ENCODE measurements at places on chromosomes 1 and 21. TPM values are rescaled to one million over a fixed set of nuclear protein-coding genes. Genes with fewer than 3 reads are reported as not detected.

The TPTE gene
- total RNA-seq, result not detected

DNA sequence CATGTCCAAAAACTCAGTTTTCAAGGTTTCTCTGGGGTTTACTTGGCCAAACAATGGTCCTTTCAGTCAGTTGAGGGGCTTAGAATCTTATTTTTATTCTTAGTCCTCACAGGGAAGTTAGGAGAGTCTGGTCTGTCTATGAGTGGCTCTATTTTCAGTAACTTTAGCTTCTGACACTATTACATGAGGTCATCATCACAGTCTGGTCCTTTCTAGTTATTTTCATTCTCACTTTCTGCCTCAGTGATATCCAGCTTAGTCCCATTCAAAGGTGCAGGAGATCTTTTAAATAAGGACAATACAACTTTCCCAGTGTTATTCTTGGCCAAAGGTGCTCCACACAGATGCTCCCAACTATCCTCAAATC, 30.0 kb upstream of the FGGY start:
- no peak for DNase-seq

DNA sequence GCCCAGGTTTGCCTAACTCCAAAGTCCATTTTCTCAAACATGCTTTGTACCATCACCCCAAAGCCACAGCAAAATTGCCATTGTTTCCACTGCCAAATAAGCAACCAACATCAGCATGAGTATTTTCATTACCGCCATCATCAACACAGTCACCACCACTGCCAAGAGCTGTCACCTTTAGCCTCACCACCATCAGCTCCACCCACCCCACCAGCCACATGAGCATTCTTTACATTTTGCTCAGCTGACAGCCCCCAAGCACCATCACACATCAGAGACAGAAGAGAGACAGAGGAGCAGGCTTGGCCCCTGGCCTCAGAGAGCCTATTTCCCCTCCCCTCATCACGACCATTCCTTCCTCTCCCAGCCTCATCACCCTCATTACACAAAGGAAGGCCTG, 42.7 kb downstream of the TAS1R2 start:
- DNase-seq, result no peak

DNA sequence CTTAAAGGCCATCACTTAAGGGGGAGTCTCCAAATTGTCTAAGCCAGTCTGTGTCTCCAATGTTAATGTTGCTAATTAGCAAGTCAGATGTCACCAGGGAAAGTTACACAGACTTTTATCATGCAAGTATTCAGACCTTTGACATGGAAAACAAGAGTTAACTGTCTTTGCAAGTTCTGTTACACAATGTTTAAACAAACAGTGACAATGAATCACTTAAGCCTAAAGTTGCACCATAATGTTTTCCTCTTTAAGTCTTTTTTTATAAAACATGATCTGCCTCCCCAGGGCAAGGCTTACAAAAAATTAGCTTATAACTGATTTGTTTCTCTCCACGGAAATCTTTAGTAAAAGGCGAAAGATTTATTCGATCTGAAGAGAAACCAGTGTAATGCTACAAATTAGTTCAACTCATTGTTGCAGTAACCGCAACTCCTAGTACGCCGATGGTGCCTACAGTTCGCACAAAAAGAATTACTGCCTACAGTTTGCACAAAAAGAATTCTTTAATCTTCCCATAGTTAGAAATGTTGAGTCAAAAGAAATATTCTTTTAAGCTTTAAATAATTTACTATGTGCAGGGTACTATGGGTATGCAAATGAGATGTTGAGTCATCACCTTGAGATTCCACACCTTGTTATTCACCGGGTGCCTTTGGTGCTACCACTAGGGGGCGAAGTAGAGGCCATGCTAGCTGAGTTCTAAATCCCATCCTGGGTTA, 45.3 kb downstream of the HHAT start:
- no peak for DNase-seq

DNA sequence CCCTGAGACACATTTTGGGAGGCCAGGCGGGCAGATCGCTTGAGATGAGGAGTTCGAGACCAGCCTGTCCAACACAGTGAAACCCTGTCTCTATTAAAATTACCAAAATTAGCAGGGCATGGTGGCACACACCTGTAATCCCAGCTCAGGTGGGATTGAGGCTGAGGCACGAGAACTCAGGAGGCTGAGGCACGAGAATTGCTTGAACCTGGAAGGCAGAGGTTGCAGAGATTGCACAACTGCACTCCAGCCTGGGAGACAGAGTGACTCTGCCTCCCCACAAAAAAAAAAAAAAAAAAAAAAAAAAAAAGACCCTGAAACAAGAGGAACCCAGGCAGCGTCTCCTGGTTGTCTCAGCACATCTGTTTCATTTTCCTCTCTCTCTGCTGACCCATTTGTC, 24.2 kb downstream of the PGM1 start:
- DNase-seq, result no peak

DNA sequence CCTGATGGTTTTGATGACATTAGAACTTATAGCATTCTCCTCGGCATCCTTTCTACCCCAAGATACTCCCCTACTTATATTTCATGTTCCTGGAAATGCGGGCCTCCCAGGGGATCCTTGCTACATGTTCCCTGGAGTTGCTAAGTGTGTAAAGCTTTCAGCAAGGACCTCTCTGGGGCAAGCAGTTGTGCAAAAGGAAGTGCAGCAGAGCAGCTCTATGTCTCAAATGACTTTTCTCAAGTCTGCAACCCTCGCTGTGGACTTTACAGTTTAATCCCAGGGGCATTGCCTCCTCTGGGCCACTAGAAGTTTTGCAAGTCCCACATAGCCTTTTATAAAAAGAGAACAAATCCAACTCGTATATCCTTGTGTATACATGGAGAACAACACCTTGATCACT, 20.8 kb upstream of the MNDA start:
- no peak for DNase-seq

The OR2L13 gene
- not detected for total RNA-seq

DNA sequence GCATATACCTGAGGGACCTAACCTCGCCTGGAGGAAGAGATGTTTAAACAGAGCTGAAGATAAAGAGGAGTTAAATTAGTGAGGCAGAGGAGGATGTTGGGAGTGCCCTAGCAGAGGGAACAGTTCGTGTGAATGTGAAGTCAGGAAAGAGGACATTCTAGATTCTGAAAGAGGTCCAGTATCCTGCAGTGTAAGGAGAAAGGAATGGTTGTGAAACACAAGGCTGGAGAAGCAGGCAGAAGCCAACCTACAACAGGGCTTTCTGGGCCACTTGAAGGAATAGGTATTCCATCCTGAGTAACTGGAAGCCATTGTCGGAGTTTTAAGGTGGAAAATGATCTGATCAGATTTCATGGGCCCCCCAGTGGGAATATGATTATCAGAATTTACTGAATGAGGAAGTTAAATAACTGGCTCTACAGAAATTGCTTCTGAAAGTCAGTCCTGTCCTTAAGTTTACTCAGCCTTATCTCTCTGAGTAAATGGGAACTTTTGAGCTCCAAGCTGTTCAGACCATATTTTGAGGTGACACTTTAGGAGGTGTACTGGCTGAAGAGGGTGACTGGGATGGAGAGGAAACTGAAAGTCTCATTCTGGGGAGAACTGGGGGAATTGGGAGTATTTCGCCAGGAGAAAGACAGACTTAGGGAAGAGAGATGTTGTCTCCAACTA, 24.4 kb upstream of the FAAH start:
- DNase-seq, result no peak

GRCh38 chr21:42861848-42862400, 17.4 kb downstream of the WDR4 start:
- no peak for DNase-seq

GRCh38 chr1:183590244-183591191, at the start of gene NCF2:
Gene NCF2 (minus strand): TSS chr1:183590459. CDS start chr1:183590329, 130 bp downstream.
- no peak for DNase-seq

The ST6GALNAC3 gene
- 5.9 TPM for total RNA-seq

The TRNP1 gene
- total RNA-seq, result 27.4 TPM

DNA sequence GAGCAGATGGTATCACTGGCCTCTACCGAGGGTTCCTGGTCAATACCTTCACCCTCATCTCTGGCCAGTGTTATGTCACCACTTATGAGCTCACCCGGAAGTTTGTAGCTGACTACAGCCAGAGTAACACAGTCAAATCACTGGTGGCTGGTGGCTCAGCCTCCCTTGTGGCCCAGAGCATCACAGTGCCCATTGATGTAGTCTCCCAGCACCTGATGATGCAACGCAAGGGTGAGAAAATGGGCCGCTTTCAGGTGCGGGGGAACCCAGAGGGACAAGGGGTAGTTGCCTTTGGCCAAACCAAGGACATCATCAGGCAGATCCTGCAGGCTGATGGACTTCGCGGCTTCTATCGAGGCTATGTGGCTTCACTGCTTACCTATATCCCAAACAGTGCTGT, 6.1 kb downstream of the SLC25A44 start:
- no peak for DNase-seq

- no peak for DNase-seq
Observed at GRCh38 chr1:17228619-17229018, 20.3 kb upstream of the PADI3 start.

The GJA9 gene
- total RNA-seq, result not detected

DNA sequence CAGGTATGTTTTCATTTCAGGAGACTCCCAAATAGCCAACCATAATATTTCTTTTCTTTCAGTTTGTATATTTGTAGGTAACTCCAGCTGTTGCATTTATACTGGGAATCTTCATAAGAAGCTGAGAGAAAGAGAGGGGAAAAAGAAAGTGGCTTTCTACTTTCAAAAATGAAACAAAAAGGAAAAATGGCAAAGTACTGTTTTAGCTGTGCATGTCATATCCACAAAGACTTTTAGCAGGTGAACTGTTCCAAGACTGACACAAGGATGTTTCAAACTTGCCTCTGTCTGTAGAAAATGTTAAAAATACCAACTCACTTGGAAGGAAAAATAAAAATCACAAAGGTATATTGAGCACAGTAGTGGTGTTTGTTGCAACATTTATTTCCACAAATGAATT, 41.9 kb upstream of the CACYBP start:
- no peak for DNase-seq

- DNase-seq, result no peak
Observed at GRCh38 chr1:30693366-30693765, 30.0 kb downstream of the MATN1 start.

Data from left ventricle myocardium superior (tissue), 1 donor.